ENCODE measurements at places on chromosomes 3 and 15.

DNA sequence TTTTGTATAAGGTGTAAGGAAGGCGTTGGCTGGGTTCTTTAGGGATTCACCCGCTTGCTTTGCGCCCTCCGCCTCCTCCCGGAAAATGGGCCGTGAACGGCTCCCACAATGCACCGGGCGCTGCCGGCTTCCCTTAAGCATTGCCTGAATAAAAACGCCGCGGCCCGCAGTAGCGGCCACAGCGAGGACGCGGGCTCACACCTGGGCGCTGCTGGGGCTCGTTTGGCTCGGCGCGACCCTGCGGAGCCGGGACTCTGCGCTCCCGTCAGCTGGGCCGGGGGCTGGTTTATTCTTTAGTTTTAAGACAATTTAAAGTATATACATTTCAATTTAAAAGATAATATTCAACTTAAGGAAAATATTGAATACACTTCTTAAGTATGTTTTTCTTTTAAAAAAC is 343.5 kb upstream of the RGMA start:
- DNase-seq, result no peak

DNA sequence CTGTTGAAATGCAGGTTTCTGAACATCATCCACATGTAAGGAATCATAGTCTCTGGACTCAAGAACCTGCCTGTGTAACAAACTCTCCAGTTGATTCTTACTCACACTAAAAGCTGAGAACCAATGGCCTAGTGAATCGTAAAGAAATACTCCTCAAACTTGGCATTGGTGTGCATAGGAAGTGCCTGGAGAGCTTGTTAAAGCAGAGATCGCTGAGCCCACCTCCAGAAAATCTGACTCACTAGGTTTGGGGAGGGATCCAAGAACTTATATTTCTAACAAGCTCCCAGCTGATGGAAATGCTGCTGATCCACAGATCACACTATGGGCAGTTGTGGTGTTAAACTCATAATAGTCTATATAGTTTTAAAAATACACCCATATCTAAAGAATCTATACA is 55.8 kb upstream of the LMCD1 start:
- DNase-seq, result no peak

GRCh38 chr3:72587282-72587681 is 261.0 kb downstream of the SHQ1 start:
- DNase-seq, result no peak

DNA sequence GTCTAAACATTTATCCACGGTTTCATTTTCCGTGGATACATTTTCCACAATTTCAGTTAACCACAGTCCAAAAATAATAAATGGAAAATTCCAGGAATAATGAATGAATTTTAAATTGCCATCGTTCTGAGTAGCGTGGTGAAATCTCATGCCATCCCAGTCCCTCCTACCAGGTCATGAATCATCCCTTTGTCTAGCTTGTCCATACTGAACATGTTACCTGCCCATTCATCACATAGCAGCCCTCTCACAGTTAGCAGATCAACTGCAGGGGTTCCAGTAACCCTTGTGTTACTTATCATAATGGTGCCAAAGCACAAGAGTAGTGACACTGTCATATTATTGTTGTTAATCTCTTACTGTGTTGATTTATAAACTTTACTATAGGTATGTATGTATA is 124.5 kb downstream of the GSK3B start:
- no peak for DNase-seq

GRCh38 chr3:122258757-122259371 is 66.2 kb upstream of the CSTA start:
- peak; percentile 82 for DNase-seq

DNA sequence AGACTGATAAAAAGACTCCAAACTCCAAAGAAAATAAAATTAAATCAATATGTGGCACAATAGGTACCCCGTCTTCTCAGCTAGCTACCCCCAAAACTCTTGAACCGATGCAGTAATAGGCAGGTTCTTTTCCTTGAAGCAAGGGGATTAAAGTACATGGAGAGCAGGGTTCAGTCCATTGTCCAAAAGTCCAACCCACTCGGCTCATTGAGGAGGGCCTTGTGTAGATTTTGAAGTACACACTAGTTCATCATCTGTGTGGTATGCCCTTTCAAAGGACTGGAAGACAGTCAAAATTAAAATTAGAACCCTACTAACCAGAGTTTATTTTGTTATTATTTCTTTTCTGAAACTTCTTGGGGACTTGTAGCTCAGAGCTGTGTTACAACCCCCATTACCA is 23.3 kb downstream of the TF start:
- DNase-seq, result no peak

DNA sequence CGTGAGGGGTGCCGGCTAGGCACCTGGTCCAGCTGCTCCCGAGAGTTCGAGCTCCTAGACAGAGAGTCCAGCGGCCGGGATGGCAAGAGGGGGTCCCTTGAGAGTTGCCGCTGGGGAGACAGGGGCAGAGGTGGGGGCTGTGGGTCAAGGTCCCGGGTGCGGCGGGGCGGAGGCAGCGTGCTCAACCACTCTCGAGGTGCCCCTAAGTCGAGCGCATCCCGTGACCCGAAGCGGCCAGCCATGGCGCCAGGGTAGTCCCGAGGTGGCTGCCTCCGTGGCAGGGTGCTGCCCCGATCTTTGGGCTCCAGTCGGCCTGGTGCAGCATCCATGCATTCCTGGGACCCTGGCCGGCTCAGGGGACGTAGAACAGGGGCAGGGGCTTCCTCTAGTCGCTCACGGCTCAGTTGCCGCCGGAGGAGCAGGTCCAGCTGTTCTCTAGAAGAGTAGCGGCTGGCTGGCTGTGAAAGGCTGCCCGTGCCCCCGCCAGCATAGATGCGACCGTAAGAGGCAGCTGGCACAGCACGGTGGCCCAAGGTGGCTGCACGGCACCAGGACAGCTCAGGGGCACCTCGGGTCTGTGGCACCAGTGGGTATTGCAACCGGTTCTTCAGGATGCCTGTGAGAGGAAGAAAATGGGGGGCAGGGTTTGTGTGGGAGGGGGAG is 4.8 kb upstream of the SLC26A6 start:
- no peak for DNase-seq

DNA sequence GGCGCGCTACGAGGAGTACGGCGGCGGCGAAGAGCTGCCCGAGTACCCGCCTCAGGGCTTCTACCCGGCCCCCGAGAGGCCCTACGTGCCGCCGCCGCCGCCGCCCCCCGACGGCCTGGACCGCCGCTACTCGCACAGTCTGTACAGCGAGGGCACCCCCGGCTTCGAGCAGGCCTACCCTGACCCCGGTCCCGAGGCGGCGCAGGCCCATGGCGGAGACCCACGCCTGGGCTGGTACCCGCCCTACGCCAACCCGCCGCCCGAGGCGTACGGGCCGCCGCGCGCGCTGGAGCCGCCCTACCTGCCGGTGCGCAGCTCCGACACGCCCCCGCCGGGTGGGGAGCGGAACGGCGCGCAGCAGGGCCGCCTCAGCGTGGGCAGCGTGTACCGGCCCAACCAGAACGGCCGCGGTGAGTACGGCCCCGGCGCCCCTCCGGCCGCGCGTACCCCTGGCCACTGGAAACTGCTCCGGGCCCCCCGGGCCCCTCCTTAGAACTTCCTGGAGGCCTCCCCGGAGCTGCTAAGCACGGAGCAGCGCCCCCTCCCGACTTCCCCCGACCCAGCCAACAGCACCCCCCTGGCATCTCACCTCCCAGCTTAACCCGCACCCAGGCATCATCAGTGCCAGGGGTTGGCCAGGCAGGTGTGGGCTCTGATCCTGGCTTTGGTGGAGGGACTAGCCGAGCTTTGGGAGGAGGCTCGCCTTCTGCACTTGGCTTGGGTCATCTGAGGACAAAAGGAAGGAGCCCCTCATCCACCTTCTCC is 1.4 kb downstream of the LOXL1 start:
- DNase-seq, result peak; percentile 68

- DNase-seq, result no peak
Measured at GRCh38 chr15:31272558-31273257, 53.9 kb upstream of the KLF13 start.

GRCh38 chr15:40047415-40048210 is 8.6 kb upstream of the SRP14 start:
- DNase-seq, result peak; percentile 64

- no peak for DNase-seq
Measured at GRCh38 chr15:41948490-41948889, 23.9 kb downstream of the EHD4 start.

DNA sequence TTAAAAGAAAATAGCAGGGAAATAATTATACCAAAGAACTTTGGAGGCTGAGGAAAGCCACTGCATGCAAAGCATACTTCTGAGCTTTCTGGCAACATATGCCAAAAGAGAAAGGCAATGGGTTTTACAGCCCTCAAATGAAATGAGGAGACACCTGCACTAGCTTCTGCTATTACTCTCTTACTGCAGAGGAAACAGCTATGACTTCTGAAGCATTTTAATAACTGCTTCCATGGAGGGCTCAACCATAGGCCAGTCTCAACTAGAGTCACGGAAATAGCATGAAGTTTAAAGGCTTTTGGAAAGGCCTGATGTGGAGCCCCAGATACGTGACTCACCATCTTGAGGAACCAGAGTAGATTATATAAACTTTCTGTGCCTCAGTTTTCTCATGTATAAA is 114.8 kb downstream of the OXNAD1 start:
- no peak for DNase-seq

DNA sequence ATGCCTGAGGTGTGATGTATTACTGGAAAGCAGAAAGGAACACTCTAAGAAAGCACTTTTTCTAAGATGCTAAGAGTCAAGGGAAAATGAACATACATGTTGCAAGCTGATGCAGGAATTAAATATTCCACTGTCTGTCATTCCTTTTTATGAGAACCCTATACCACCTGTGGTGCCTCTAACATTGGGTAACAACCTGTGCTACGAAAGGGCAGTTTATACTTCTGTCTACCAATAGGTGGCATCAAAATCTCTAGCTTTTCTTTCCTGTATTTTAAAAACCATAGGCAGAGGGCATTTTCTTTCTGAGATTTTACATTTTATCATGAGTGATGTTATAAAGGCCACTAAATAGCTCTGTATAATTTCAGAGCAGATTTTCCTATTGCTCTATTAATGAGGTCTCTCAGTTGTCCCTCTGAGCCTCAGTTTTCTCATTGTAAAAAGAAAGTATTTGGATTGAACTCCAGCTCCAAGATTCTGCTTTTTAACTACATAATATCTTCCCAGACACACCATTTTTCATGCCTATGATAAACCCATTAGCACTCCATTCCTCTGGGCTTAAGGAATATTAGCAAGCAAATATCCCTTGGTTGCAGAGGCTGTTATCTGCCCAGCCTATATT is 3.5 kb upstream of the CPNE4 start:
- DNase-seq, result peak; percentile 31

GRCh38 chr3:4898454-4899313 is 80.6 kb upstream of the BHLHE40 start:
- DNase-seq, result no peak

GRCh38 chr15:68561171-68561900 is 17.5 kb upstream of the CORO2B start:
- DNase-seq, result no peak

DNA sequence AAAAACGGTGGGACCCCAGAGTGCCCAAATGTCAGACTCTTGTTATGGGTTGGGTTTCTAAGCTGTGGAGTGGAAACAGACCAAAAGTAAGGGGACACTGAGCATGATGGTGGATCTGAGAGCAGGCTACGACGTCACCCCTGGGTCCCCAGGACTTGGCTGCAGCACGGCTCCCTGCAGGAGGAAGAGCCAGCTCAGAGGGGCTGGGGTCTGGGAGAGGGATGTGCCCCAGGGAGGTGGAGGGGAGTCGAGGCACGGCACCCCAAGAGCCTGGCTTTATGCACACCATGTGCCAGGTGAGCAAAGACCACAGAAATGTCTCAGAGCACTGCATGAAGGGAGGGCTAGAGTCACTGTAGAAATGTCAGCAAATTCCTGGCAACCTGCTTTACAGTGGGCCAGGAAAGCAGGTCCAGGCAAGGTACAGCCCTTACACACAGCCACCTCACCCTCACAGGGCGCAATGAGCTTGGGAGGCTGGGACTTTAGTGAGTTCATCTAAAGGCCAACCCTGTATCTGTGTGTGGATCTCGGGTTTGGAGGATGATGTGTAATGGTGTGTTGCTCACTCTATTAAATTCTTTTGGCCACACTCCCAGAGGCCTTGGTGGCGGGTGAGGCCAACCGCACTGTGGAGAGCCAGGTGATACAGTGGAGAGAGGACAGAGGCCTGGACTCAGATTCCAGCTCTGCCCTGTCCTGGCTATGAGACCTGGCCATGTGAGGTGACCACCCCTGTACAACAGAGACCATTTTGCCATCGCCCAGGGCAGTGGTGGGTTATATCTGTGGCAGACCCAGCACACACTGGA is 14.1 kb downstream of the CTSH start:
- no peak for DNase-seq

- DNase-seq, result peak; percentile 8
Measured at GRCh38 chr3:58307639-58308215, 1.4 kb downstream of the HTD2 start.

- DNase-seq, result no peak
Measured at GRCh38 chr3:116399701-116400226, 45.5 kb downstream of the LSAMP start.

DNA sequence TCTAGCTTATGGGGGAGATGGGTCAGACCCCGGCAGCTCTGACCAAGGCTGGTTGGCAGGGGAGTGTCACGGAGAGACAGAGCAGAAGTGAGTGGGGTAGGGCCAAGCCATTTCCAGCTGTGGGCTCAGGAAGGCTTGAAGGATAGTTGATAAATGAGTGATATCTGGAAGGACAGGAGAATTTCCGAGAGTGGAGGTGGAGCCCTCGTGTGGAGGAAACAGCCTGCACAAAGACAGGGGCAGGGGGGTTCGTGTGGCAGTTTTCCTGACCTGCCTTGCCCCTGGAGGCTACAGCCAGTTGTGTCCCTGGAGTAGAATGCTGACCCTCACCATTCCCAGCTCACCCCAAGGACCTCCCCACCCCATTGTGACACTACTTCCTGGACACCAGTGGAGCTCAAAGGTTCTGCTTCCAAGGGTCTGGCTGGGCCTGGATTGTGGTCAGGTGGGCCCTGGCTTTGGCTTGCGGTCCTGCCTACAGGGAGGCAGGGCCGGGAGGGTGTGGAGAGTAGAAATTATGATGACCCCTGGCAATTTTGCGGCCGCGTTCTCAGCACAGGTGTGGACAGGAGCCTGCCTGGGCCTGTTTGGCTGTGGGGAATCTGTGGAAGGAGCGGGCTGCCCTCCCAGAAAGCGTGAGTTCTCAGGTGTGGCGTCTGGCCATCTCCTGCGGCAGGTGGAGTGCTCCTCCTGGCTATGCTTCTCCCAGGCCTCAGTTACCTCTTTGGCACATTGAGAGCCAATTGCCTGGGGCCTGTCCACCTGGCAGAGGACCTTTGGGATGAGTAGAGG is at the start of gene SLC22A14:
Gene SLC22A14, plus strand, starts transcription at position 400 of the 792 bp plus-strand sequence. CDS start 23,733 bp downstream, outside the sequence.
- DNase-seq, result no peak

- DNase-seq, result no peak
Measured at GRCh38 chr15:33722005-33722672, 246.2 kb upstream of the CHRM5 start.

GRCh38 chr3:129065720-129066073 is 5.1 kb downstream of the GP9 start:
- no peak for DNase-seq

- DNase-seq, result no peak
Measured at GRCh38 chr3:43081796-43082195, 24.1 kb downstream of the POMGNT2 start.

- DNase-seq, result no peak
Measured at GRCh38 chr3:181384970-181385369, 326.8 kb upstream of the SOX2 start.

GRCh38 chr15:91553196-91553854 is 300.2 kb upstream of the SLCO3A1 start:
- peak; percentile 67 for DNase-seq

- no peak for DNase-seq
Measured at GRCh38 chr15:64858021-64858575, 16.4 kb downstream of the PLEKHO2 start.

GRCh38 chr3:46512191-46512749 is 14.5 kb downstream of the RTP3 start:
- DNase-seq, result no peak

- no peak for DNase-seq
Measured at GRCh38 chr15:66130496-66131034, 123.0 kb downstream of the MEGF11 start.

All from NCI-H1417 (cell line).